ENCODE measurements at places on chromosomes 4 and X. TPM values are rescaled to one million over a fixed set of nuclear protein-coding genes. Genes with fewer than 3 reads are reported as not detected.

GRCh38 chr4:127641524-127641923, 8.8 kb downstream of the INTU start:
- DNase-seq: no peak

DNA sequence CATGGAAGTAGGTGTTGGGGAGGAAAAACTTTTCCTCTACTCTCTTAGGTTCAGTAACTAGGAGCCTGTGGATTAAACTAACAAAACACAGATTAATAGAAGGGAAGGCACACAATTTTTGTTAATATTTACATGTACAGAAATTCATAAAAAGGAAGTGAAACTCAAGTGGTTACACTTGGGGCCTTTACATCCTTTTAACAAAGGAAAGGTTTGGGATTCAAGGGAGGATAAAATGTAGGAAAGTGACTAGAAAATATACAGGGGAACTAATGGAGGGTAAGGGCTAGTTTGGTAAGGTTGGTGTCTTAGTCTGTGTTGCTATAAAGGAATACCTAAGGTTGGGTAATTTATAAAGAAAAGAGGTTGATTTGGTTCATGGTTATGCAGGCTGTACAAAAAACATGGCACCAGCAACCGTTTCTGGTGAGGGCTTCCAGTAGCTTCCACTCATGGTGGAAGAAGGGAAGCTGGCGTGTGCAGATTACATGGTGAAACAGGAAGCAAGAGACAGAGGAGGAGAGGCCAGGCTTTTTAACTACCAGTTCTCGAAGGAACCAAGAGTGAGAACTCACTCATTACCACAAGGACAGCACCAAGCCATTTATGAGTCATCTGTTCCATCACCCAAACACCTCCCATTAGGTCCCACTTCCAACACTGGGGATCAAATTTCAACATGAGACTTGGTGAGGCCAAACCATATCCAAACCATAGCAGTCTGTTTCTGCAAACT, 124.4 kb downstream of the CHRDL1 start:
- DNase-seq: no peak

The ANXA10 gene
- not detected for total RNA-seq

The PABPC4L gene
- 0.60 TPM for total RNA-seq

- DNase-seq: no peak
Measured at GRCh38 chr4:121269001-121269400, 104.9 kb upstream of the TNIP3 start.

The TLR10 gene
- not detected for total RNA-seq

DNA sequence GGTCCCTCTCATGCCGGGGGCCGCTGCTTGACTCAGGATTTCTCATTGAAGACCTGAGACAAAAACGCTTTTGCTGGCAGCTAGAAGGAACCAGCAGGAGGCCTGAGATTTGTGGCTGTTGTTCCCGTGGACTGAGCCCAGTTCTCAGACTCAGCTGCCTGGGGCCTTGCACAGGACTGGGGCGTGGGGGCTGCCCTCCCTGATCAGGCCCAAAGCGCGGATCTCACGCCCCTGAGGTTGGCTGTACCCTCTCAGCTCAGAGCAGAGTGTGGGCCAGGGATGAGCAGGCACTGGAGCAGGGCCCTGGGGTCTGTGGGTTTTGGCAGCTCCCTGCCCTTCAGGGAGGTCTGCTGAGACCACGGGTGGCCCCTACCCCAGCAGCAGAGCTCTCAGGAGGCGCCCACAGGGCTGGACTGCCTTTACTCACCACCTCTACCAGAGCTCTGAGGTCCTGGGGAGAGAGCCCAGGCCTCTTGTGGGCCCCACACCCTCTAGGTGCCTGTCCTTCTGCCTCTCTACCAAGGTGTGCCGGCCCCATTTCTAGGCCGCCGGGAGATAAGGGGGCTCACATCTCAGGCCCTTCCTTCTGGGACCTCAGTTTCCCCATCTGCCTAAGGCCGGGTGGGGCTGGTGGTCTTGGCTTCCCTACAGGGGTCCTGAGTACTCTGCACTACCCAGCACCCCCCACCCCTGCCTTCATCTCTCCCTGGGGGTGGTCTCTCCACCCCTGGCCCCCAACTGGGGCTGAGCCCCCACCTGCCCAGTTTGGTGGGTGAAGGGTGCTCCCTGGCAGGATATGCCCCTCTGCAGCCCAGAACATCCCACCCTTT, 5.6 kb downstream of the MSANTD1 start:
- peak; percentile 37 for DNase-seq

DNA sequence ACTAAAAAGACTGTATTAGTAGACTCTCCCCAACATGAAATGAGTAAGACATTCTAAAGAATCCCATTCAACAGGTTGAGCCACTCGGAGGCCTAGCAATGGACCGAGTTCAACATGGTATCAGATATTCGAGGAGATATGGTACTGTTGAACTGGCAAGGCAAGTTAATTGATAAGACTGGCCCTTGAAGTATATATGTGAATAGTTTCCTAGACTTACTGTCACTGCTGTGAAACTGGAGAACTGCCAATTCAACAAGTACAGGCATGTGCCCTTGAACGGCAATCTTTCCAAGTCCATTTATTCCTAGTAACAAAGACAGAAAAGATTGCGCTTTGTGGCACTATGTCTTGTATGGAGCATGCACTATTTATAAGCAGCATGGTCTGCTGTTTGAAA, 24.4 kb downstream of the FAT1 start:
- DNase-seq: no peak

DNA sequence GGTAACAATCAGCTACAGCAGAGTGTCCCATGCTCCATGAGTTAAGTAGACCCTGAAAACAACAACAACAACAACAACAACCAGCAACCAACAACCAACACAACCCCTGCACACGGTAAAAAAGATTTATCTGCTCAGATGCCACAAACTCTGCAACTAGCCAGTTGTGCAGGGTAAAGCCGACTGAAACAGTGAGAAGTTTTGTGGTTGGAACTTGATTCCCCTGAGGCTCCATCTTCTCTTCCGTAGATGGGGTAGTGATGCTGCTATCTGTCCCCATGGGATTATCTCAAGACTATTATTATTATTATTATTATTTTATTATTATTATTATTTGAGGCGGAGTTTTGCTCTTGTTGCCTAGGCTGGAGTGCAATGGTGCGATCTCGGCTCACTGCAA, 50.6 kb upstream of the RAPGEF2 start:
- DNase-seq: no peak

DNA sequence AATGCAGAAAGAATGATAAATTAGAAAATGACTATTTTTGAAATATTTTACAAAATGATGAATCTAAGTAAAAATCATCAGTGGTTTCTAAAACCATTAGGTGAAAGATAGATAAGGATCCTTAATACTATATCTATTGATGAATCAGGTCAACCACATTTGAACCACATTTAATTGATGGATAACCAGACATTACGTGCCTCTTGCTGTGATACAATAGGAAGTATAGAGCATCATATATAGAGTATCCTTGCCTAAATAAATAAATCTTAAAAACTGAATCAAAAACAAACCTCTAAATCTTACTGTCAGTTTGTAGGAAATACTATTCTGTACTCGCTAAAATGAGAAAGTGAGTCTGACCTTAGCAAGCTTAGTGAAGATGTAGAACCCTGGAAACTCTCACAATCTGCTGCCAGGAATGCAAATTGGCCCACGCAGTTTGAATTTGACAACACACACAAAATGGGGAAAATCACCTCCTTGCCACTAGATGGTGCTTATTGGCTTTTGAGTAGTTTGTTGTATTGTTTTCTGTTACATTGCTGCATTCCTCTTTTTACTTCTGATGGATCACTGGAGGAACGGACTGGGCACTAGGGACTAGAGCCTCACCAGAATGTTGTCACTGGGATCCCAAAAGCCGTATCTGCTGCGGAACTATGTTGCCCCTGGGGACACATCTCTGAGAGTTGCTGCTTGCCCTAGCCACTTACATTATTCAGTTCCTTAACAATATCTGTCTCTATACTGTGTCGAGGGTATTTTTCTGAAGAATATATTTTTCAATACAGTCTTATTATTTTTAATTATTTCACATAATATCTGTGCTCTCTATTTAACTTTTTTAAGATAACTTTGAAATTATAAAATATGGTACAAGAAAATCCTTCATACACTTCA, 25.4 kb upstream of the SLAIN2 start:
- no peak for DNase-seq

DNA sequence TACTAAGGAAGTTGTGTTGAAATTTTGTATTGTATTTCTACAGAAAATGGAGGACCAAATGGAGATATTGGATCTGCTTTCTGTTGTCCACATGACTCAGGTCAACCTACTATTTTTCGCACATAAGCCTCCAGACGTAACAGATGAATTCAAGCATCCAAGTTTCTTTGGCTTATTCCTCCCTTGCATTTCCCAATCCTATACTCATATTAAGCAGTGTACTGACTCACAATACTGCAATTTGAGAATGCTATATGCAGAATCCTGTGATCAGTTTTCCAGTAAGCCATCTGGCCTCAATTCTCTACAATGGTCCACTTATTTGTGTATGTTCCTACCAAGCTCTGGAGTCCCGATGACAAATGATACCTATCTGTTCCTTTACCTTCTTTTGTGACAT, 75.7 kb downstream of the ASB9 start:
- DNase-seq: no peak

The ETNPPL gene
- 20.3 TPM for total RNA-seq

DNA sequence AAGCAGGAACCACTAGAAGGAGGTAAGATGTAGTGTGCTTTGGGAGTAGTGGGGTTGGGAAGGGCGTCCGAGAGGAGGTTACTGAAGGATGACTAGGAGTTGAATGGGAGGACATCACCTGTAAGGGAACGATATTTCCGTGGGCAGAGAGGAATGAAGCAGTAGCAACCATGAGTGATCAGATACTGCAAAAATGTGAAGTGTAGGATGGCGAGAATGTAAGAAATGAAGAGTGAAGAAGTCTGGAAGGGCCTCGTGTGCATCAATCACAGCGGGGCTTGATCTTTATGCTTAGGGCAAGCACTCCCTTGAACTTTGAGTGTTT, 594 bp downstream of the MSMO1 start:
- no peak for DNase-seq

The GABRA4 gene
- total RNA-seq: 3.8 TPM

DNA sequence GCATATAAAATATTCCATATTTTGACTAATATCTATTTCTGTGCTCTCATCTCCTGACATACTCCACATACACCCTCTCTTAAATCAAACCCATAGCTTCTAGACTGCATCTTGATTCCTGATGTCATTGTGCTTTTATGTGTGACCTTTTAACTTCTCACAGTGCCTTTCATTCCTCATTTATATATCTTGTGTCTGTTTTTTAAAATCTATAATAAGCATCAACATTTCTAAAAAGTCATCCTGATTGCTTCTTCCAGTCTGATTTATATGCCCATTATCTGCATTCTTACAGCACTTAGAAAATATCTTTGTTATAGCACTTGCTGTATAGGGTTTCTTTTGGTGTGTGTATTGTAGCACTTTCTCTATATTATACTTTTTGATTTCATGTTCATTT, 190.1 kb upstream of the ITM2A start:
- DNase-seq: no peak

The TRIM2 gene
- total RNA-seq: 14.7 TPM

The KLHL4 gene
- total RNA-seq: 0.89 TPM

The ADRA2C gene
- total RNA-seq: 6.9 TPM

GRCh38 chrX:30777575-30777974, 111.5 kb downstream of the TAB3 start:
- no peak for DNase-seq

DNA sequence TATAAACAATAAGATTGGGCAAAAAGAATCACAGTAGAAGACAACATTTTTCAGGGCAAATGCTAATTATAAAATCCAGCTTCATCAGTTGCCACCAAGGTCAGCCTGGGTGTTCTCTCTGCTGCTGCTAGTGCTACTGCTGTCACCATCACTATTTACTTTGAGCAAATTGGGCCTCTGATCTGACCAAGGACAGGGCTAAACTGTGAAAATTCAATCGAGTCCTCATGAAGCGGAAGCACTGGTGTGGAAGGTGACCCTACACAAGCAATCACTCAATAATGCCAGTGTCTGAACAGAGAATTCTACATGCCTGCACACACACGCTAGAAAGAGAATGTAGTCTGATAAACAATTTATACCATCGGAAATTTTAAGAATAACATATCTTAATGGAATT, 122.9 kb upstream of the TTC29 start:
- DNase-seq: no peak

GRCh38 chr4:96744676-96745075, 904.8 kb downstream of the PDHA2 start:
- no peak for DNase-seq

DNA sequence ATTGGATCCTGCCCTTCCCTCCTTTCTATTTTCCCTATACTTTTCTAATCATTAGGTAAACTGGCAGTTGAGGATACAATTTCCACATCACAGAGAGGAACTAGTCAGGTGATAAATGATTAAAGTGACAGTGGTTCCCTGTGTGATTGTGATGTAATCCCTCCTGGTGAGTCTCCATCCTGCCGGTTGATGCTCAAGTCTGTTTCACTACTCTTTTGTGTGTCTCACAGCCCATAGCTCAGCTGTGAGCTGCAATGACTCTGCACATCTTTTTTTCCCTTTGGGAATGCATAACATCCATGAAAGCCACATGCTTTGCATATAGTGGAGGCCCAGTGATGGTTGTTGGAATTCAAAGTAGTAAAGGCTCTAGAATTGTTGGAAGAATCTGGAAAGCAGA, 60.4 kb downstream of the CCNI start:
- no peak for DNase-seq

DNA sequence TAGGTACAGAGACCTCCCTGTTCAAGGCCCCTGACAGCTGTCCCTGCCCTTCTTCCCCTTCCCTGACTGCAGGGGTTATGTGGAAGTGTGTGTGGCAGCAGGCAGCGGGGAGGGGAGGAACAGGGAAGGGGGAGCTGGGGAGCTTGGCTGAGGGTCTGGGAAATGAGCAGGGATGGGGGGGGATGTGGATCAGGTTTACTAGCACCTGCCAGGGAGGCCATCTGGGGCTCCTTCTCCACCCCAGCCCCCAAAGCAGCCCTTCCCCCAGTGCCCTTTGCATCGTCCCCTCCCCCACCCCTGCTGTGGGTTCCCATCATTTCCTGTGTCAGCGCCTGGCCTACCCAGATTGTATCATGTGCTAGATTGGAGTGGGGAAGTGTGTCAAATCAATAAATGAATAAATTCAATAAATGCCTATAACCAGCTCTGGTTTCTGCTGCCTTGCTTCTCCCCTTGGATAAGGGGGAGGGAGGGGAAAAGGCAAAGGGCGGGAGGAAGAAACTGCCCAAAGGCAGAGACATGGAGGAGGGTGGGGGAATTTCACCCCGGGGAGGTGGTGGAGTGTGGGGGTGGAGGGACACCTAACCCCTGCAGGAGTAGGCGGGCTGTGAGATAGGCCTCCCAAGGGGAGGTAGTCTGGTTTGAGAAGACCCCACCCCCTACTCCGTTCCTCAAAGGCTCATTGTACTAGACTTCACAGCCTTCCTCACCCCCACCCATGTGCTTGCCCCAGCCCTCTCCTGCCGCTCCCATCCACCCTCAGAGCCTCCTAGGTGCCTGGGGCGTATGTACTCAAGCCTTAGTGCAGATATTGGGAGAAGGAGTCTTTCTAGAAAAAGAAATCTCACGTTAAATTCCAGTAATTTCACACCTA, 3.2 kb downstream of the CXorf65 start:
- no peak for DNase-seq

The HTATSF1 gene
- 57.3 TPM for total RNA-seq

The MGAT4D gene
- total RNA-seq: not detected

The GAGE13 gene
- total RNA-seq: not detected
